ENCODE measurements at places on chromosomes 5 and 9. TPM values are rescaled to one million over a fixed set of nuclear protein-coding genes. Genes with fewer than 3 reads are reported as not detected.

Gene ORM2
- not detected for total RNA-seq

Gene STKLD1
- 0.59 TPM for total RNA-seq

Gene DOCK2
- total RNA-seq = 303 TPM

Gene GCNT1
- total RNA-seq = 7.4 TPM

Gene PTAR1
- 65.7 TPM for total RNA-seq

Gene TAF7
- 60.8 TPM for total RNA-seq

Gene PHF24
- total RNA-seq = not detected

Gene CENPK
- 87.3 TPM for total RNA-seq

Gene RXRA
- 7.8 TPM for total RNA-seq

Gene NR6A1
- total RNA-seq = 0.25 TPM

Gene ACER2
- total RNA-seq = 2.5 TPM

Gene ARHGEF28
- total RNA-seq = not detected

Gene SCGB3A2
- not detected for total RNA-seq

Gene DMRT3
- total RNA-seq = not detected

Gene SPINK4
- total RNA-seq = not detected

Gene PCDHGB7
- total RNA-seq = 0.39 TPM

Gene KIAA1191
- 50.0 TPM for total RNA-seq

Gene ADCY2
- total RNA-seq = not detected

Gene WNT8A
- not detected for total RNA-seq

Gene MAML1
- total RNA-seq = 33.3 TPM

Gene TCF7
- total RNA-seq = 30.8 TPM

Gene STPG3
- not detected for total RNA-seq

Gene TTC16
- total RNA-seq = 0.32 TPM

Gene PCDH12
- 1.9 TPM for total RNA-seq

Gene LRRC19
- not detected for total RNA-seq

Gene HRH2
- total RNA-seq = 16.4 TPM

Gene SLC45A2
- 0.14 TPM for total RNA-seq

Gene GPR151
- not detected for total RNA-seq

Gene COL15A1
- total RNA-seq = 0.20 TPM

Gene PDE6A
- not detected for total RNA-seq

Gene P4HA2
- 16.8 TPM for total RNA-seq

Gene KLF4
- total RNA-seq = 0.18 TPM

Gene PTPN3
- total RNA-seq = 0.61 TPM

Gene PCDHB15
- total RNA-seq = not detected

Gene ERAP2
- 135 TPM for total RNA-seq

Gene PPP2CA
- total RNA-seq = 150 TPM

Gene F2RL1
- total RNA-seq = 0.07 TPM

Gene TAF11L10
- total RNA-seq = not detected

Gene CERCAM
- 3.2 TPM for total RNA-seq
